ENCODE measurements at places on chromosomes 2 and 18.

DNA sequence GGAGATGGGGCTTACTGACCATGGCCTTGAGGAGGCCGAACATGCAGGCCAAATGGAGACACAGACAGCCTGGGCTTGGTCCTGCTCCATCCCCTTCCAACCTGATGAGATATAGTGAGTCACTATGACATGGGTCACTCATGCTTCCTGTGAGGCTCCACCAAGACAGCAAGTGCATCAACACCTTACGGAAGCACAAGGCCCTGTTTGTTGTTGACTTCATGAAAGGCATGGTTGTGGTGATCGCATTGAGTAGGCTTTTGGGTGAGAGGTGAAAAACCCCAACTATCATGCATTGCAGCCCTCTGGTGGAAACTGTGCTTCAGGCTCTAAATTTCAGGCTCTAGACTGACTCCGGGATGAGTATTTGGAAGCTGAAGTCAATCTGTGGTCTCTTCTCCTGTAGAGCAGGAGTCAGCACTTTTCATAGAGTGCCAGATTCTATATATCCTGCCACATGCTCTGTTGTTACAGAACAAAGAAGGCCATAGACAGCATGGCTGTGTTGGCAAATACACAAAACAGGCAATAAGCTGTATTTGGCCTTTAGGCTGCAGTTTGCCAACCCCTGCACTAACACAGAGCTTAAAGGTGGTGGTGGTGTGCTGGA lies 10.1 kb downstream of the IL37 start:
- DNase-seq = no peak

- no peak for DNase-seq
Measured at GRCh38 chr2:29443151-29443550, 327.9 kb downstream of the CLIP4 start.

GRCh38 chr18:35141567-35142274 lies 99.1 kb upstream of the ZNF397 start:
- no peak for DNase-seq

DNA sequence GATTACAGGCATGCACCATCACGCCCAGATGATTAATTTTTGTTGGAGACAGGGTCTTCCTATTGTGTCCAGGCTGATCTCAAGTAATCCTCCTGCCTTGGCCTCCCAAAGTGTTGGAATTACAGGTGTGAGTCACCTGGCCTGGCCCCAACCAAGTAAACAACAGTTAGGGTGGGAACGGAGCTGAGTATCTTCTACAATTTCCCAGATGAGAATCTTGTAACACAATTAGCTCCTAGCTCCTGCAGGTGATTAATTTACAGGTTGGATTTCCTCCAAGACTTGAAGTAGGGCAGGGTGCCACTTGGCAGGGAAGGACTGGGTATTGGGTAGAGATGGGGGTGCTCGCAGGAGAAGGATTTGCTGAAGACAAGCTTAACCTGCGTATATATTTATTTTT lies 17.8 kb downstream of the NLRC4 start:
- DNase-seq = no peak

Measured in GM10248 (cell line).